ENCODE measurements at places on chromosomes 5 and 9. TPM values are rescaled to one million over a fixed set of nuclear protein-coding genes. Genes with fewer than 3 reads are reported as not detected.
A peak's percentile ranks its signal among the peaks of the same experiment; 100 is the strongest.

- H3K4me3 ChIP-seq: no peak overlapping the region
- peaks cover 11% of the 10 kb centered on the region for H3K27me3 ChIP-seq
- H3K4me1 ChIP-seq: no peaks in the 10 kb centered on the region
- DNase-seq: no peak
- no peak overlapping the region for H3K27ac ChIP-seq
Measured at GRCh38 chr5:97102010-97102470, 40.4 kb downstream of the LIX1 start.

- DNase-seq: no peak
- peaks cover 23% of the 10 kb centered on the region for H3K27me3 ChIP-seq
- peaks cover 2% of the 10 kb centered on the region for H3K36me3 ChIP-seq
- H3K27ac ChIP-seq: no peak overlapping the region
Measured at GRCh38 chr9:88538311-88539085, 3.5 kb downstream of the NXNL2 start.

KCNMB1 gene
- not detected for total RNA-seq

DNA sequence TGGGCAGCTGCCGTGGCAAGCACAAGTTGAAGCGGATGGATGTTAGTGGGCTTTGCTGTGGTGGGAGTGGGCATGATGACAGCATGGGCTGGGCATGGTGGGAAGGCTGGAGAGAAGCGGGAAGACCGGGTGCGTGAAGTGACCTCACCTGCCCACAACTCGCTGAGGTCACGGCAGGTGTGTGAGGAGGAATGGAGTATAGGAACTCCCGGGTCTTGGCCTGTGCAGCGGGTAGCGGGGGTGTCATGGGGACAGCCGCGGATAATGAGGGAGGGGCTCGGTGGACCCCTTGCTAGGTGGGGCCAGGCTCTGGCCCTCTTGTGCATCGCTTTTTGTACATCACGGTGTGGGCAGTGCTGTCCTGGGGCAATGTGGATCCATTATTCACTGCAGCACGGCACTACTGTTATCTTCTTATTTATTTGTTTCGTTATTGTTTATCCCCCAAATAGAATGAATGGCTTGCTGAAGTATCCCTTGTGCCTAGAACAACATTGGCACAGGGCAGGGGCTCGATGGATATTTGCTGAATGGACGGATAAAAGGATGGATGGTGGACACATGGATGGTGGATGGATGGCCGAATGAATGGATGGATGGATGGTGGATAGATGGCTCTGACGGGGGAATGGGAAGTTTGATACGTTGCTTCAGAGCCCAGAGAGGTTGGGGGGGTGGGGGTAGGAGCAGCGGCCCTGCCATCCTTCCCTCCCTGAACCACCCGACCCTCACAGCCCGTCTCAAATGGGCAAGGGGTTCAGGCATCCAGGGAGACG lies 14.6 kb downstream of the PROP1 start:
- no peak overlapping the region for H3K27ac ChIP-seq
- no peak overlapping the region for H3K4me3 ChIP-seq
- peaks cover 7% of the 10 kb centered on the region for H3K4me1 ChIP-seq
- peaks cover 33% of the 10 kb centered on the region for H3K27me3 ChIP-seq
- no peak for DNase-seq
- H3K36me3 ChIP-seq: no peaks in the 10 kb centered on the region

DNA sequence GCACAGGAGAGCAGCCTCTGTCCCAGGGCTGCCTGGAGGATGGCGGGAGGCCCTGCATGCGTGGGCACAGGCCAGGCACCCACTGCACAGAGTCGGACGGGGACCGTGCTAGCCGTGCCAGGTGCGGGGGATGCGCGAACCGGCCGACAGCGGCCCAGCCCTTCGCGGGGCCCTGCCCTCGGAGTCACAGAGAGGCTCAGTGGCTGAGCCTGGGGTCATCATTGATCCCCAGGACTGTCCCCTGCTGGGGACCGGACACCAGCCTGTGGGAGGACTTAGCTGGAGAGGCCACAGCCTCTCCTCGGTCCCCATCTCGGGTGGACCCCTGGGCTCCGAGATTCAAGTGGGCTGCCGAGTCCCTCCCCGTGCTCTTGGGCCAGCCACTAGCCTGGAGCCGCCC lies 19.1 kb upstream of the LAMC3 start:
- H3K36me3 ChIP-seq: no peaks in the 10 kb centered on the region
- peaks cover 3% of the 10 kb centered on the region for H3K27me3 ChIP-seq
- H3K27ac ChIP-seq: no peak overlapping the region
- H3K4me3 ChIP-seq: no peak overlapping the region

DBH gene
- not detected for total RNA-seq

DNA sequence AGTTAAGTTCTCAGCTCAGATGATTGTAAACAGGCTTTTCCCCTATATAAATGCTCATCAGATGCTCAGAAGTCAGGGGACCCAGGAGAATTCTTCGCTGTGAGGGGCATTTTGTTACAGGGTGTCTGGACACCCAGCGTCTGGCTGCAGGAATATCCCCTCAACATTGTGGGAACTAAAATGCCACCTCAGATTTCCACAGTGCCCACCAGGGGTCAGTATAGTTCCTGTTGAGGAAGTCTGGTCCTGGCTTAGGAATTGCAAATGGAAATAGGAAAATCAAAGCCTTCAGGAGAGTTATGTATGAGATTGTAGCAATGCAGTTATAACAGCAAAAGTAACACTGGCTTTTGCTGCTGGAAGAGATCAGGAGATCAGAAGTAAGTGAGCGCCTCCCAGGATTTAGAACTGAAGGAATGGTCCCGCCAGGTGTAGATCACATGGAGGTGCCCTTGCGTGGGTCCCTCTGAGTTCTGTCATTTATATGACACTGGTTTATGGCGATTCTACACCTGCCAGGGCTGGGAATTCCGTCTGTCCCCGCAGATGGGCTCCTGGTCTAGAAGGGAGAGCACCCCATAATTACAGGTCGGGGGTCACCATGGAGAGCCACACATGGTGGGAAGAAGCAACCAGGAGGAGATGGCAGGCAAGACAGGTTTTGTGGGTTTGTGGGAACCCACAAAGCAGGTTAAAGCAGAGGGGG lies 47.1 kb upstream of the CTSL start:
- H3K27ac ChIP-seq: no peak overlapping the region
- peak; percentile 6 for DNase-seq
- H3K4me1 ChIP-seq: no peaks in the 10 kb centered on the region
- H3K27me3 ChIP-seq: peaks cover 8% of the 10 kb centered on the region
- no peak overlapping the region for H3K4me3 ChIP-seq

- no peaks in the 10 kb centered on the region for H3K36me3 ChIP-seq
- peaks cover 2% of the 10 kb centered on the region for H3K4me1 ChIP-seq
- H3K27me3 ChIP-seq: no peaks in the 10 kb centered on the region
- DNase-seq: no peak
Measured at GRCh38 chr5:56289602-56289987, 56.5 kb upstream of the ANKRD55 start.

C1QTNF3 gene
- 7.4 TPM for total RNA-seq

LMAN2 gene
- 89.0 TPM for total RNA-seq

ASPN gene
- total RNA-seq: not detected

HK3 gene
- 0.52 TPM for total RNA-seq

SHISAL2B gene
- total RNA-seq: not detected

GRCh38 chr5:55897905-55898304 lies 46.7 kb downstream of the IL31RA start:
- no peak overlapping the region for H3K27ac ChIP-seq
- no peaks in the 10 kb centered on the region for H3K36me3 ChIP-seq
- no peak overlapping the region for H3K4me3 ChIP-seq
- no peak for DNase-seq
- peaks cover 9% of the 10 kb centered on the region for H3K4me1 ChIP-seq
- H3K27me3 ChIP-seq: peaks cover 8% of the 10 kb centered on the region
